Spinal cord (tissue), 10 donors: ENCODE measurements at places on chromosomes 11 and 22. TPM values are rescaled to one million over a fixed set of nuclear protein-coding genes. Genes with fewer than 3 reads are reported as not detected.

GRCh38 chr11:93526641-93527583 lies 16.3 kb downstream of the SMCO4 start:
- DNase-seq, result no peak

The ZNF280B gene
- polyA plus RNA-seq, result 4.0 TPM

- no peak for DNase-seq
Measured at GRCh38 chr11:7759010-7759409, 37.7 kb downstream of the OR5P2 start.

The RAG2 gene
- 0.35 TPM for polyA plus RNA-seq
